Fibroblast of skin of left biceps (primary cell): ENCODE measurements at places on chromosomes 12 and 14.

DNA sequence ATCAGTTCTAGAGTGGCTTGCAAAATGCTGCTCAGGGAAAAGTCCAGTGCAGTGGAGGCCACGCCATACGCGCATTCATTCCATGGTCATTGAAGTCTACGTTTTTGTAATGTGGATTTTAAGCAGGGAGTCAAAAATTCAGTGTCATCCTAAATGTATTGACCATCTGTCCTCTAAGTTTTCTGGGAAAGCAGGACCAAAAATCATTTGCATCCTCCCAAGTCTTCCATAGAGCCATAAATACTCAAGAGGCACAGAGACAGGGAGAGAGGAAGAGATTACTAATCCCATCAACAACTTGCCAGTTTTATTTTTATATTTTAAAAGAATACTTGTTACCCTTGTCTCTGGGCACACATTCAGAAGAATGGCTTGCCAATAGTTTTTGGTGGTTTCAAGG is 36.9 kb downstream of the RHOJ start:
- DNase-seq = no peak

DNA sequence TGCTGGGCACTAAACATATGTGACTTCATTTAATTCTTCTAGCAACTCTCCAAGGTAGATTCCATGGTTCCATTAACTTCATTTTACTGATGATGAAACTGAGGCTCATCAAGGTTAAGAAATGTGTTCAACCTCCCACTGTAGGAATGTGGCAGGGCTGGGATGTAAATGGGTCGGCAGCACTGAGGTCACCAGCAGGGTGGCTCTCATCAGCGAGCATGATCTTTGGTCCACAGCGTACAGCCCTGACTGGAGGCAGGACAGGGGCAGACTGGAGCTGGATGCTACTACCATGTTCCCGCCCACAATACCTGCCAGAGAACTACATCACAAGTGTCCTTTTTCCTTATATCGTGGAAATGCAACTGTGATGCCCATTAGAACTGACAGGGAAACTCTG is 4.6 kb downstream of the APPL2 start:
- no peak for DNase-seq

DNA sequence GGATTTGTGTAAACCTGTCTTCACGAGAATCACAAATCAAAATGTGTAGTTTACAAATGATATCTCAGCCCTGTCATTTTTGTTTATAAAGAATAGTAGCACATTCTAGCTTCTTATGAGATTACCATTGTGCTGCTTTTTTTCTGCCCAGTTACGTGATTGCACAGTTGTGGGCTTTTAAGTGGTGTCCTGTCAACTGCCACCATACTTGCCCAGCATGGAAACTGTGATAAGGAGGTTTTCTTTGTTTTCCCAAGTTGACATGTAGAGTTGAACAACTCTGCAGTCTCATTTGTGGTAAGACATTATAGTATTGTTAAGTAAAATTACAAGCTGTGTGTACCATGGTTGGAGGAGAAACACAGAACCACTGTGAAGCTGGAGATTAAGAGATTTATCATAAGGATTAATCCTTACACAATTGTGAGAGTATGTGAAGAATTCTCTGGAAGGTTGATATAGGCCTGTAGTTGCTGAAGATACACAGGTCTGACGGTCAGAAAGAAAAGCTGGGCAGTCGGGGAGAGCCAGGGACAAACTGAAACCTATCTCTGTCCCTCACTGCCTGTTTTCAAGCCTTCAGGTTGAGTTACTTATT is 12.2 kb downstream of the CHURC1 start:
- no peak for DNase-seq

- peak; percentile 20 for DNase-seq
Measured at GRCh38 chr14:20873370-20874177, 17.6 kb upstream of the RNASE3 start.

- DNase-seq = no peak
Measured at GRCh38 chr12:109689426-109689825, 24.2 kb upstream of the FAM222A start.

- DNase-seq = no peak
Measured at GRCh38 chr12:4478933-4479332, 33.3 kb upstream of the FGF6 start.

DNA sequence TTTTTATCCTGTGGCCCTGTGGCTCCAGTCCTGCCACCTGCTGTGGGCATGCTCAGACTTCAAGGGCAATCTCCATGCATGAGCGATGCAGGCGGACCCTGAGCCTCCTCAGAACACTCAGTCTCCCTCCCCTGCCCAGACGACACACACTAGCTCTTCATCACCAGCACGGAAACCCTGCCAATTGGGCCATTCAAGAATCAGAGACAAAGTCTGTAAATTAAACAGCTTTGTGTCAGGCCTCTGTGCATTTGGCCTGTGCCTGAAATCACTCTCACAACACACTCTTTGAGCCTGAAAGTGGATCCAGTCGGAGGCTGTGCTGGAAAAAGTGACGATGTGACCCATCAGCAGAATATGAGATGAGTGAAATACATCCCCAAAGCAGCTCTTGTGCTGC is 12.5 kb downstream of the POU6F1 start:
- no peak for DNase-seq

DNA sequence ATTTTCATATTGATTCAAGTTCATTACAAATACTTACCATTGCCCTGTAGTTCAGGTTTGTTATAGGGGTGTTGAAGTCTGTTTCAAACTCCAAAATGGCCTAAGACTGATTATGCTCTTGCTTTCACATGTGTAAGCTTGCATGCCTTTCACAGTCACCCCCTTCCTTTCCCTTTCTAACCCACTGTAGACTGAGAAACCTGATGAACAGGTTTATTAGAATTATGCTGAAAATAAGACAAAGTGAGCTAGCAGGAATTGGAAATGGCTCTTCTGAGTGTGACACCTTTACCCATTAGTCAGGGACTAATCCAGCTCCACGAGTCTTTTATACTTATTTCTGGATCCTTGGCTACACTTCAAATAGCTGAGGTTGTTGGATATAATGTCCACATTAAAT is 38.9 kb downstream of the FBXO33 start:
- no peak for DNase-seq

- DNase-seq = no peak
Measured at GRCh38 chr12:278046-278445, 15.4 kb upstream of the SLC6A13 start.

- DNase-seq = no peak
Measured at GRCh38 chr12:49092086-49092815, 2.4 kb downstream of the DHH start.

DNA sequence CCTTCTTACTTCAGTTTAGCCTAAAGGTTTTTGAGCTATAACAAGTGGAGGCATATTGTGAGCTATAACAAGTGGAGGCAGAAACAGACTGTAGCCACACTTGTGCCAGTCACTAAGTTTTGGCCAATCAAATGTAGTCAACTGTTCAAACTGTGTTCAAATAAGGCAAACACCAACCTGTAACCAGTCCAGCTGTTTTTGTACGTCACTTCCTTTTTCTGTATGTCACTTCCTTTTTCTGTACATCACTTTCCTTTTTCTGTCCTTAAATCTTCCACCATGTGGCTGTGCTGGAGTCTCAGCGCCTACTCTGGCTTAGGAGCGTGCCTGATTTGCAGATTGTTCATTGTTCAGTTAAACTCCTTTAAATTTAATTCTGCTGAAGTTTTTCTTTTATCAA is 79.7 kb downstream of the FUT8 start:
- DNase-seq = no peak

DNA sequence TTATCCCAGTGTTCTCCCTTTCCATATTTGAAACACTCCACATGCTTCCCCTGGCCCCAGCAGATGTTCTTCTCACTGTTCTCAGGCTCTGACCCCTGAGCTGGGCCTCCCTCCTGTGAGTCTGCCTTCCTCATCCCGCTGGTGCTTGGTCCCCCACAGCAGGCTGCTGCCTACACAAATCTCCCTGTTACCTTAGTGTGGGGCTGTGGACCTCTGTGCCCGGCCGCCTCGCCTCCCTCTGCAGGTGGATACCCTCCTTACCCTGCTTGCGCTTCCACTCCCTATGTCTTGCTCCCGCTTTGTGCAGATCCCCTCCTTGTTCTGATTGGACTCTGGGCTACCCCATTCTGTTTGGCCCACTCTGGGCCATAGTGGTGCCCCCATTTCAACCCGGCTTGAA is 6.9 kb downstream of the DERA start:
- DNase-seq = no peak

DNA sequence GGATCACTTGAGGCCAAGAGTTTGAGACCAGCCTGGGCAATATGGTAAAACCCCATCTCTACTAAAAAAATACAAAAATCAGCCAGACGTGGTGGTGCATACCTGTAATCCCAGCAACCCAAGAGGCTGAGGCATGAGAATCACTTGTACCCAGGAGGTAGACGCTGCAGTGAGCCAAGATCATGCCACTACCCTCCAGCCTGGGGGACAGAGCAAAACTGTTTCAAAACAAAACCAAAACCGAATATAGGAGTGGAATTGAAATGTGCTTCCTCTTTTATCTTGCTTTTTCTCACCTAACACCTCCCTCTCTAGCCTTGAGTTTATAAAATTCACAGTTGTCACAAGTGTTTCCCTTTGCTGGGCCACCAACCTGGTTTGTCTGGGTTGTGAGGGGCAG is 181.9 kb downstream of the PAH start:
- DNase-seq = no peak

- DNase-seq = no peak
Measured at GRCh38 chr12:69238589-69239351, 599 bp upstream of the CPSF6 start.

- no peak for DNase-seq
Measured at GRCh38 chr12:27965411-27965810, 7.1 kb downstream of the PTHLH start.

DNA sequence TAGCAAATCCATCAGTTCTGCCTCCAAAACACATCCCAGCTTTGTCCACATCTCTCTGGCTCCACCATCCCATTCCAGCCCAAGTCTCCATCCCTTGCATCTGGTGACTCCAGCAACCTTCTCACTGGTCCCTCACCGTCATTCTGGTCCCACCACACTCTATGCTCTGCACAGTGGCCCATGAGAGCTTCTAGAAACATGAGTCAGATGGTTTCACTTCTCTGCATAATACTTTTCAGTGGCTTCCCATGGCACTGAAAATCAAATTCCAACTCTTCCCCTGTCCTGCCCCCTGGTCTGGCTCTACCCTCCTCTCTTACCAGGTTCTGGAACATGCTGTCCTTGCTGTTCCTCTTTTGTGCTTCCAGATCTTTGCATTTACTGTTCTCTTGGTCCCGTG is 17.2 kb upstream of the C12orf76 start:
- DNase-seq = no peak

- no peak for DNase-seq
Measured at GRCh38 chr12:55724940-55725309, 3.9 kb downstream of the CD63 start.

- no peak for DNase-seq
Measured at GRCh38 chr12:23949348-23950209, at the start of gene SOX5. SOX5 (minus strand) TSS chr12:23949670; CDS start chr12:23949601, 69 bp downstream.

- no peak for DNase-seq
Measured at GRCh38 chr12:13950502-13950901, 30.9 kb downstream of the GRIN2B start.

DNA sequence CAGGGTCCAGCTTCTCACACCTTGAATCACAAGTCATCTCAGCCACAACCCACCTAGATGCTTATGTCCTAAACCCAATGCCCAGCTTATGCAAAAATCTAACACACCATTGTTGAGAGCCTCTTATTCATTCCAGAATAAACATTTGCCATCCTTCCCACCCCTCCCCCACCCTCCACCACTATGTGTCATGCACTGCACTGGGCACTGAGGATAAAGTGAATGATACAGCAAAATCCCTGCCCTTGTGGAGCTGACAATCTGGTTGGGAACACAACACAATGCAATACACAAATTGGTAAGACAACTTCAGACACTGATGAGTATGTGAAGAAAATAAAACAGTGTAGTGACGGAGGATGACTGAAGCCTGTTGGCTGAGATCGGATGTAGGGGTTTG is 1.4 kb upstream of the GLTP start:
- no peak for DNase-seq

GRCh38 chr14:76929927-76930326 is 98.6 kb downstream of the IRF2BPL start:
- DNase-seq = no peak

- DNase-seq = no peak
Measured at GRCh38 chr12:14959463-14959862, 1.9 kb downstream of the ARHGDIB start.

- DNase-seq = no peak
Measured at GRCh38 chr14:48251290-48251689, 575.9 kb upstream of the MDGA2 start.

GRCh38 chr12:18752947-18753346 is 15.0 kb downstream of the CAPZA3 start:
- DNase-seq = no peak

- DNase-seq = no peak
Measured at GRCh38 chr14:102776761-102777710, at the start of gene TRAF3. TRAF3 (plus strand) TSS chr14:102777449; CDS start chr14:102870202, 92,753 bp downstream.

GRCh38 chr14:72606879-72607278 is 287.0 kb downstream of the DPF3 start:
- DNase-seq = no peak

DNA sequence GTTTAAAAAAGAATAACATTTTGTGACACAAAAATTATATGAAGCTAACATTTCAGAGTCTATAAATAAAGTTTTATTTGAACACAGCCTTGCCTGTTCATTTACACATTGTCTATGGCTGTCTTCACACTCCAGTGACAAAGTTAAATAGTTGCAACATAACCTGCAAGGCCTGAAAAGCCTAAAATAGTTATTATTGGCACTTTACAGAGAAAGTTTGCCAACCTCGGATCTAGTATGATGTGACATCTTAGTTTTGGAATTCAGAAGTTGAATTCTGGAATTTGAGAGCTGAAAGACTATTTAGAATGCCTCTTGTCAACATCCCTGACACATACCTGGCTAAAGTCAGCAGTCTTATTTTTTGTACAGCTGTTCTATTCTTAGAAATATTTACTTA is 68.3 kb downstream of the DYRK2 start:
- DNase-seq = peak; percentile 42
